ENCODE measurements at places on chromosomes 6 and 20.
A peak's percentile ranks its signal among the peaks of the same experiment; 100 is the strongest.

- peak; percentile 45 for DNase-seq
Observed at GRCh38 chr6:31396422-31397152, 6.8 kb upstream of the MICA start.

DNA sequence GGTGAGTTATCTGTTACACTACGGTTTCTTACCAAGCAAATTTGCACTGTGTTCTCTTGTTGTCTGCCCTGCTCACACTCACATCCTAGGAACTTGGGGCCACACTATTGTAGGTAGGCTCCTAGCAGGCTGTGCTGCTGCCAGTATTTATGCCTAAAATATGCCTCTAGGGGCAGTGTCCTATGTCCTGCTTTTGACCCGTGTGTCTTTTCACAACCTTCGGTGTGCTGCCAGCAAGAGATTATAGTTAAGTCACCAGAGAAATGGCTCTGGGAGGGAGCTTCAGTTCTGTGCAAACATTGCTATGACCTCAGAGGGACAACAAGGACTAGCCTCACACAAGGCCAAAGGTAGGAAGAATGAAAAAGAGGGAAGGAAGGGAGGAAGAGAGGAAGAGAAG lies 8.9 kb upstream of the TAAR5 start:
- no peak for DNase-seq

DNA sequence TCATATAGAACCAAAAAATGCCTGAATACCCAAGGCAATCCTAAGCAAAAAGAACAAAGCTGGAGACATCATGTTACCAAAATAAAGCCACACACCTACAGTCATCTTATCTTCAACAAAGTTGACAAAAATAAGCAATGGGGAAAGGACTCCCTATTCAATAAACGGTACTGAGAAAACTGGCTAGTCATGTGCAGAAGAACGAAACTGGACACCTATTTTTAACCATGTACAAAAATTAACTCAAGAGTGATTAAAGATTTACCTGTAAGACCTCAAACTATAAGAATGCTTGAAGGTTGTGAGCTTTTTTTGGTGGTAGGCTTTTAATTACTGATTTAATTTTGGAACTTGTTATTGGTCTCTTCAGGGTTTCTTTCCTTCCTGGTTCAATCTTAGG lies 236.0 kb upstream of the DEFB112 start:
- DNase-seq: no peak

DNA sequence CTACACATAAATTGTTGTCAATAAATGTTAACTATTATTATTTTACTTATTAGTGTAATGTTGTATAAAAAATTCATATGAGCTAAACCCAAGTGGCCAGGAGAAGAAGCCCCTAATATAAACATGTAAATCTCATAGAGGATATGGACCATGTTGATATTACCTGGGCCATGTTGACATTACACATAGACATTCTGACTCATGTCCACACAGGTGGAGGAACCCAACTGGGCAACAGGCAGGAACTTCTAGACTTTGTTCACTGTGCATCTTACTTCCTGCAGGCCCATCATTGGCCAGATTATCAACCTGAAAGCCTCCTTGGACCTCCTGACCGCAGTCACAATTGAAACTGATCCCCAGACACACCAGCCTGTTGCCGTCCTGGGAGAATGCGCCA lies 7.2 kb downstream of the BPIFA2 start:
- DNase-seq: no peak

- DNase-seq: no peak
Observed at GRCh38 chr20:23509247-23509913, 18.5 kb downstream of the CST8 start.

GRCh38 chr6:20660534-20660933 lies 126.3 kb downstream of the CDKAL1 start:
- DNase-seq: no peak

DNA sequence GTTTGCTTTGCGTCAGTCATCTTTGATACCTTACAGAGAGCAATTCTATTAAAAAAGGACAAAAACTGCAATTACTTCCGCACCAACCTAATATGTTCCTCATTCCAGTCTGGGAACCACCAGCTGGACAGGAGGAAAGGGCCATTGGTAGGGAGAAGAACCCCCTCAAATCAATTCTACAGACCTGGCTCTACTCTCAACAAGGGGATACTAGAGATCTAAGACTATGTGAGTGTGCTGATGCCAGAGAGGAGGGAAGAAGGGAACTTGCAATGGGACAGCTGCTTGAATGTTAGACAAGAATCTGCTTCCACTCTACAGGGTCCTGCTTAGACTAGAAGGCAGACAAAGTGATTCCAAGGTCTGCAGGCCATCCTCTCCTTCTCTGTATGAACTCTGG lies 13.3 kb downstream of the MRPS18A start:
- no peak for DNase-seq

DNA sequence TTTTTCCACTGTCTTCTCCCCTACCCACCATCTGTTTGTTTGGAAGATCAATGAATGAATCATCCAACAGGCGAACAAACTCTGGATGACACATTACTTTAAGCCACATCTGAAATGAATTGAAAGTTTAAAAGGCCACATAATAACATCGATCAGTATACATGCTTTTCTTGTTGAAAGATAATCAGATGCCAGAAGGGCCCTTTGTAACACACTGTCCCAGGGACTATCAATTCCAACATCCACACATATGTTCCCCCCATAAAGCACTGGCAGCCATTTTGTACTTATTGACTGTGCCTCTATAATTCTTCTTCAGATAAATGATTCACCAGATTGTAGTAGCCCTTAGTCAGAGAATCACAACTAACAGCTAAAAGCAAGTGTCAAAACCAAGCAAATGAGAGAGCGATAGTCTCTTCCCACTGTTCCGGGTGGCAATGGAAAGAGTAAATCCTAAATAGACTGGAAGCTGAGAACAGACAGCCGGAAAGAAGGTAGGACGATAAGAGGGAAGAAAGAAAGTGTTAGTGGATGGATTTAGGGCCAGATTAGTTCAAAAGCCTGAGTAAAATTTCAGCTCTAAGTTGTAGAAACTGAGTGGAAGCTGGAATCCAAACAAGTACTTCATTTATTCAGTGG lies 184.9 kb upstream of the TENT5A start:
- no peak for DNase-seq

DNA sequence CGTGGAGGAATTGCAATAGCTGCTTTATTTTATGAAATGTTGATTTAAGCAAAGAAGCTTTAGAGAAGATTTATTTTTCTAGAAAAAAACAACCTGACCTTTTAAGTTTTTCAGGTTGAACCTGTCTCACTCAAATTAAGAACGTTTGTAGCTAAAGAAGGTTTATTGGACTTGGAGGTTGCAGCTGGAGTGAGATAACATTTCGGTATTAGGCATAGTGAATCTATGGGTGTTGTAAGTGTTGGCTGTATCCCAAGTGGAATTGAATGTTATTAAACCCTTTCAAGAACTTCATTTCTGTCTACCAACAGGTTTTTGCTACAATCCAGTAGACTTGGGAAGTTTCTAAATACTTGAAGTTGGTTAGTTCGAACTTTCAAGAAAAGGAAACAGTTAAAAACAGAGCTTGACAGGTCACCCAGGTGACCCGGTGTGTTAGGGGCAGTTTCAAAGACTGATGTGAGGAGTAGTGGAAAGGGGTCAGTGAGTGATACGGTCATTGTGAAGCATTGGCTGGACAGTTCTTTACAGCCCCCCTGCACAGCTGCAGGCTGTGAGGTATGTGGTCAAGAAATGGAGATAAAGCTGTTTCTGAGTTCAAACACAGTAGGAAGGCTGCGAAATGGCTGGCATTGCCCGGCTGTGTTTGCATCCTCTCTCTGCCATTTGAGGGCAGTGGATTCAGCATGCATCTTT lies 2.4 kb upstream of the TBCC start:
- no peak for DNase-seq

DNA sequence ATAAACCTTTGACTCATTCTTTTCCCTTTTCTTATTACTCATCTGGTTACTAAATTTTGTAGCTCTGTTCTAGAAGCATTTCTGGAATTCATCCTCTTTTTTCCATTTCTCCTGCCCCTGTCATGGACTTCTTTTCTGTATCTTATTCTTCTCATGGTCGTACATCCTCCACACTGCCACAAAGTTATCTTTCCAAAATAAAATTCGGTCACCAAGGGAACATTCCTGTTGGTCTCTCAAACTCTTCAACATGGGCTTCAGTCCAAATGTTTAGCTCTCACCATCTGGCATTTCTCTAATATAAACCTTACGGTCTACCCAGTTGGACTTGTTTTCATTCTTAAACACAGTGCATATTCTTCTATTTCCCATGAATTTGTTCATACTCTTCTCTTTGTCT lies 428.8 kb upstream of the ID4 start:
- no peak for DNase-seq

DNA sequence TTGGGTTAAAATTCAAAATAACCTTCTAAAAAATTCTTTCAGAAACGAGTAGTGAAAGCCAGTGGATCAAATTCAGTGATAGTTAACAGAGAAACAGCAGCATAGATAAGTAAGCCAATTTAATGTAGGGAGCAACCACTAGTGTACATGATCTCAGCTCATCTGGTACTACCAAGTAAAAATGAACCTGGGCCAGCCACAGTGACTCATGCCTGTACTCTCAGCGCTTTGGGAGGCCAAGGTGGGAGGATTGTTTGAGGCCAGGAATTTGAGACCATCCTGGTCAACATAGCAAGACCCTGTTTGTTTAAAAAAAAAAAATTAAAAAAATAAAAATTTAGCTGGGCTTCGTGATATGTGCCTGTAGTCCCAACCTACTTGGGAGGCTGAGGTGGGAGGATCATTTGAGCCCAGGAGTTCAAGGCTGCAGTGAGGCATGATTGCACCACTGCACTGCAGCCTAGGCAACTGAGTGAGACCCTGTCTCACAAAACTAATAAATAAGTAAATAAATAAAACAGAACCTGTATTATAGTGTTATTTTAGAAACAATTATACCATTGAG lies 32.4 kb downstream of the CBFA2T2 start:
- DNase-seq: no peak

GRCh38 chr6:53623497-53623896 lies 42.1 kb downstream of the KLHL31 start:
- DNase-seq: no peak

DNA sequence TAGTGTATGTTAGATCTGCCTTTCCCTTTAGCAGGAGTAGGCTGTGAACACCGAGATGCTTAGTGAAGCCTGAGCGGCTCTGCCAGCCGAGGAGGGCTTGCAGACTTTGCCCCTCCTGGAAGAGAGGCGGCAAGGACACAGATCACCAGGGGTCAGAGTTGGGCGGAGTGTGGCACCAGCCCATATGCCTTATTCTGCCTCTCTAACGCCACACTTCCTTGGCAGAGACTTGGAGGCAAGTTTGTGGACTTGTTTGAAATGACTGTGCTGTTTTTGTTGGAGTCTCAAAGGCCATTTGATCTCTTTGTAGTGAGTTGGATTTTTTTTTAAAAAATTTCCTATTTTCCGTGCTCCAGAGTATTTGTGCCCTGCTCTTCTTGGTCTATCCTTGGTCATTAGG lies 44.5 kb upstream of the CLDN20 start:
- DNase-seq: no peak

DNA sequence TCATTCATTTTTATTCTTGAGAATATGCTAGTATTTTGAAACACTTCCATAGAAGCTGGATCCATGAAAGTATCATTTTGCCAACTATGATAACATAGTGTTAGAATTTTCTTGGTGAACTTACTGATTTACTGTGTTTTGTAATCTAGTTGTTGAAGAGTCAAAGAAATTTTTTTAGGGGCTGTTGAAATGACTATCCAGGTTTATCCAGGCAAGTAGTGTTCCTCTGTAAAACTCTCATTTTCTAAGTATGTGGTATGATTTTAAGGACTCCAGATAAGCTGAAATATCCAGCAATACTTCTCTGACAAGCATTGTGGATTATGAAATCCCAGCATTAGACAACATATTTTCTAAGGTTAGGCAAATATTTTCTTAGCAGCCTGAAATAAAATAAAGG lies 95.9 kb downstream of the GRIK2 start:
- DNase-seq: no peak

- DNase-seq: no peak
Observed at GRCh38 chr20:45059022-45059728, 41.8 kb downstream of the KCNS1 start.

Data from spinal cord (tissue), 10 donors.